Stimulated activated CD4-positive, alpha-beta T cell treated with anti-CD3 and anti-CD28 coated beads, Interleukin-1b, Interleukin-23, amount 100 ng/mL, for 1 hour (primary cell): ENCODE measurements at places on chromosomes 4 and X.

GRCh38 chr4:184574861-184575260 lies 74.4 kb downstream of the CASP3 start:
- no peak for DNase-seq

DNA sequence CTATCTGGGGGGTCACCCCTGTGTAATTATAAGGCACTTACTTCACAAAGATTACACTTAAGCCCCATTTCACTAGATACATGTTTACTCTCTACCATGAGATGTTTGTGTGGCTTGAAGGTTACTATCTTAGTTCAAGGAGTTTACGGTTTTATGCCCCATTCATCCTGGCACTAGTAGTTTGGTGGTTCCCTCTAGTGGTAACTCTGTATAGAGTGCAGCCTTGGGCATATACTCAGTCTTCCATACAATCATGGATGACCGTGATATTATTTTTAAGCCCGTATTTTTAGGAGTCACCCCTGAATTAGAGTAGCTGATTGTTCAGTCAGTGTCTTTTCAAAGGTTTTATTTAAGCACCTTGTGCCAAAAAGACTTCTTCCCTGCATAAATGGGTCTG lies 109.9 kb upstream of the FAM47C start:
- no peak for DNase-seq

DNA sequence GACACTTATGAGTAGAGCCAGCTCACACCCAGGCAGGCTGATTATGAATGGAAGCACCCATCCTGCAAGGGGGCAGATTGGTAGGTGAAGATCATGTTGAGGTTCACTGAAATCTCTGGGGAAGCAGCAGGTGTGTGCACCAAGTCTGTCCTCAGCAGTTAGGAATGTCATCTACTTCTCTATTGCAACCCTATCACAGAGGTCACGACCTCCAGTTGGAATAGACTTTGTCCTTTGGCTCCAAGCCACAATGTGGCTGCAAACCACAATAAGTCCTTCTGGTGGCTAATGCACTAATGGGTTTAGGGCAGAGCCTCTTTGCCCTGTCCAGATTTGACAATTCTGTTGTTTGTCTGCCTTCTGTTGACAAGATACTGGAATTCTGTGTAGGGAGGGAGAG lies 1056.7 kb downstream of the PCDH19 start:
- no peak for DNase-seq

GRCh38 chrX:40174854-40175510 lies 77.2 kb upstream of the BCOR start:
- DNase-seq = no peak

- no peak for DNase-seq
These were observed 61.8 kb downstream of the RHOH start for GRCh38 chr4:40258627-40259026.

DNA sequence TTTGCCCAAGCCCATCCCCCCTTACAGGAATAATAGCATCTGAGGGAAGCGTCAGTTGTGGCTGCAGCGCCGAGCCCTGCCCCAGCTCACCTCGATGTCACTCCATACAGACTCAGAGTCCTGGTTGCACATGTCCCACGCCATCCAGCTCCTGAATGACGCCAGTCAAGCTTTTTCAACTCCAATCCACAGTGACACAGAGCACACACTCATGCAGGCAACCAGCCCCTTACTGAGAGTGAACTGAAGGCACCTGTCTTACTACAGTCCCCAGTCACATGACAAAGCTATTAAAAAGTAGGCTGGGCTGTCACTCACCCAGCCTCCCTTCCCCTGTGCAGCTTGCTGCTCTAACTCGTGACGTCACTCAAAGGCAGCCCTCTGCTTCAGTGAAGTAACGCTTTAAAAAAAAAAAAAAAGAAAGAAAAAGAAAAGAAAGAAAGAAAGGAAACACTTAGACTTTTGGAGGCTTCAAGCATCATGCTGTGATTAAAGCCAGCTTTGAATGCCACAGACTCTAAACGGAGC lies at the start of gene PPARGC1A:
PPARGC1A (minus strand) TSS at position 234 of the 528 bp plus-strand sequence; CDS start at position 144, 90 bp downstream.
- no peak for DNase-seq

- no peak for DNase-seq
These were observed 32.1 kb downstream of the NBDY start for GRCh38 chrX:56761167-56761566.

DNA sequence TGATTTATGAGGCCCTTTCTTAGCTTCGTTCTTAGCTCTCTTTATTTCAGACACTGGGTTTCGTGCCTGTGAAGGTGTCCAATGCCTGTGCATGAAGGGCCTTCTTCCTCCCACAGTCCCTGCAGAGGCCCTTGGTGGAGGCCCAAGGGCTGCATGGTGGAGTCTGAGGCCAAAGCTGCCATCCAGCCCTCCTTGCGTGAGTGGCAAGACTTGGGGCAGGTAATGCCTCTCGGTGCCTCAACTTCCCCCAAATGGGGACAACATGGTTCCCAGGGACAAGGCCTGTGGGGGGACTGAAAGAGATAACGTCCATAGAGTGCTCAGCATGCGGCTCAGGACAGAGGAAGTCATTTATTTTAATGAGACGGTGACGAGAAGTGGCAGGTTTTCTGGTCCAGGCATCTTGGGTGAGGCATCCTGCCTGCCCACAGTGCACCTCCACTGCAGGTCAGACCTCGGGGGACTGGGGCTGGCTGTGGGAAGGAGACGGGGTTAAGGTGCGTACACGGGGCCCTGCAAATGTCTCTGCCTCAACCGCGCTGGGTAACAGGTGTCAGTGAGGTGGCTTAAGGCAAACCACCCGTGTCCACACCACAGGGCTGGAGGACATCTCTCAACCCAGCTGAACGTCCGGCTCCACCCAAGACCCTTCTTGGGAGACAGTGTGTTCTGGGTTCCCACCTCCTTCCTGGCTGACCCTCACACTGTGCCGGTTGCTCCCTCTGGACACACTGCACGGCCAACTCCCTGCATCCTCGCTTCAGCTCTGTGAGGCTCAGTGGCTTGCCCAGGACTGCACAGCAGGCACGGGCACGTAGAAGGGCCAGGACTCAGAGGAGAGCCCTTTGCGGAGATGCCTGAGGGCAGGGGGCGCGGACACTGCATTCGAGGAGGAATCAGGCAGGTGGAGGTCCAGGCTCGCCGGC lies 50.5 kb downstream of the PSAPL1 start:
- no peak for DNase-seq

DNA sequence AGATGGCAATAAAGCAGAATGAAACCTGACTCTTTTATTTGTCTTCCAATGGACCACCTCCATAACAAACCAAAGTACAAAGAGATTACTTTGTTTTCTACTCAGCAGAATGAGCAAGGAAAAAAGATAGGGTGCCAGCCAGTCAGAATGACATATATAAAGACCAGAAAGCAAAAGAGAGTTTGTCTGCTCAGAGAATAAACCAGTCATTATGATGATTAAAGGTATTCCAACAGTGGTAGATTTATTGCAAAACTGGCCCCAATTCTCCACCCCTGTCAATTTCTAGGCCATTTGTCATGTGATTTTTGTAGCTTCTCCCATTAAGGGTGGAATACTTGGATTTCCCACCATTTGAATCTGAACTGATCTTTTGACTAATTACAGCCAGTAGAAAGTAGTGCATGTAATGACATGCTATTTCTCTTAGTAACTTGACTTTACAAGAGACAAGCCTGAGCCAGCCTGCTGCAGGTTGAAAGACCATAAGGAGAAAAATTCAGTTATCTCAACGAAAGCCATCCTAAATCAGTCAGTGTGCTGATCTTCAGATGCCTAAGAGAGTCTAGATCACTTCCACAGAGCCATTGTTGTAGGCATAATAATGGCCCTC lies 203.1 kb downstream of the EPHA5 start:
- DNase-seq = no peak

DNA sequence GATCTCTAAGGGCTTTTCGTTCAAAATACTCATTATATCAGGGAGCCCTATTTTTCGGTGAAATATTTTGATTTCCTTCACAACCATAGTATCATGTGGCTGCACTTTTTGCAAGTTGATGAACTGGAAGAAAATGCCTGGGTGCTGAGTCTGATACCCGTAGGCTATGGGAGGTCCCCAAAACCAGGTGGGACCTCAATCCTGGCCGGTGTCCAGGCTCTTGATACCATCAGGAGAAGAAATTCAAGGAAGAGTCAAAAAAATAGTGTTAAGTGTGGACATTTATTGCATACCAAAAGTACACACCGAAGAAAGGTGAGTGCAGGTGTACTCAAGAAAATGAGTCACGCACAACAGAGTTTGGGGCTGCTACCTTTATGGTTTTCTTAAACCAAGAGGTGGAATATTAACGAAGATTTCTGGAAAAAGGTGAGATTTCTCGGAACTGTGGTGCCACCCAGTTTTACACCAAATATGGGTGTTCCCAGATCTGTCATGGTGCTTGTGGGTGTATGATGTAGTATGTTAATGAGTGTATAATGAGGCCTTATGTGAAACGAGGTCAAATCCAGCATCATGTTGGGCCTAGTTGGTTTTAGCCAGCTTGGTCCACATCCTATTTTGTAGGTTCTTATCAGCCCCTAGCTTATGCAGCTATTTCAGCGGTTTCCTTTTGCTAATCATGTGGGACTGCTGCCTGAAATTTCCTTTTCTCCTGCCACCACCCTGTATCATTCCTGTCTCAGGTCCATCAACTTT lies 29.9 kb downstream of the VCX2 start:
- no peak for DNase-seq

- DNase-seq = no peak
These were observed 876.3 kb downstream of the C4orf33 start for GRCh38 chr4:129972257-129972656.

- DNase-seq = no peak
These were observed 1.4 kb upstream of the DOK7 start for GRCh38 chr4:3461515-3462291.

- DNase-seq = no peak
These were observed 1.4 kb downstream of the SLC16A2 start for GRCh38 chrX:74422576-74423288.

DNA sequence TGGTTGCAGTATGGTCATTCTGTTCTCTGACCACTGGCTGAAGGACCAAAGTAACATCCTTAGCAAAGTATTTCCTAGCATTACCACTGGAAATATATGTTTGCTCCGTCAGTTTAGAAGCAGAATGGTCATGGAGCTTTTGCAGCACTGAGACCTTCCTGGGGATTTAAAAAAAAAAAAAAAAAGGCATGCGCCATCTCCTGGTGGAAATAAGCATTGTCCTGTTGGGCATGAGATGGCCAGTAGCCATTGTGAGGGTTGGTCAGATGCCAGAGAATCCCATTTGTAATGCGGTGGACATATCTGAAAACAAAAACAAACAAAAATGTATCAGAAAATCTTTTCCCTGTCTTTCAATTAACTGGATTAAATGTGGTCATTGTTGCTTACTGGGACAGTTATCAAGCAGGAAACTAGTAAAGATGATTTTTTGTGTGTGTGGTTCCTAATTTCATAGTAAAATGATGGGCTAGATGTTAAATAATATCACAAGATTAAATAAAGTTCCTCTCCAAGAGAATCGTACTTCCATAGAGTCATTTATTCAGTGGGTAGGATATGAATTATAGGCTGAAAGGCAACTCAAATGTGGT lies 139.6 kb downstream of the SOWAHB start:
- no peak for DNase-seq

GRCh38 chr4:155114790-155115189 lies 93.6 kb upstream of the NPY2R start:
- no peak for DNase-seq

DNA sequence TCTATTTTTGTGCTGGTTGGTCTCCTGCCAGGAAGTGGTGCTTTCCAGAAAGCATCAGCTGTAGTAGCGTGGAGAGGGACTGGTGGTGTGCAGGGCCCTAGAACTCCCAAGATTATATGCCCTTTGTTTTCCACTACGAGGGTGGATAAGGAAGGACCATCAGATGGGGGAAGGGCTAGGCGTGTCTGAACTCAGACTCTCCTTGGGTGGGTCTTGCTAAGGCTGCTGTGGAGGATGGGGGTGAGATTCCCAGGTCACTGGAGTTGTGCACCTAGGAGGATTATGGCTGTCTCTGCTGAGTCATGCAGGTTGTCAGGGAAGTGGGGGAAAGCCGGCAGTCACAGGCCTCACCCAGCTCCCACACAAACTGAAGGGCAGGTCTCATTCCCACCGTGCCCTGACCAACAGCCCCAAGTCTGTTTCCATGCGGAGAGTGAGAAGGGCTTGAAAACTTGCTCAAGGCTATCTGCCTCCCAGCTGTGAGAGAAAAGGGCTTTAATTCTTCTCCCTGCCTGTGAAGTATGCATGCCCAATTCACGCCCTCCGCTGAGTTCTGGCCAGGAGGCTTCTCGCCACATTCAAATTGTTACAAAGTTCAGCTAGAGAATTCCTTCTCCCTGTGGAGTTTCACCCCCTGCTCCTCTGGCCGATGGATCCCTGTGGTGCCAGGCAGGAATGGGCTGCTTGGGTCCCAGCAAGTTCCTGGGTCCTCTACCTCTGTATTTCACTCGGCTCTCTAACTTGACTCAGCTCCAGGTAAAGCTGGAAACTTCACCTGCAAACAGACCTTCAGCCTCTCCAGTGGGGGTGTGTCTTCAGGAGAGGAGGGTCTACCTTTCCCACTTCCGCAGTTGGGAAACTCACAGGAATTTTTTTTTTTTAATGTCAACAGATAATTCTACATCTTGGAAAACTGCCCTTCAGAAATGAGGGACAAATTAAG lies 7.7 kb upstream of the CSTF2 start:
- DNase-seq = no peak

- no peak for DNase-seq
These were observed 79.4 kb upstream of the TNIP3 start for GRCh38 chr4:121243485-121243884.

DNA sequence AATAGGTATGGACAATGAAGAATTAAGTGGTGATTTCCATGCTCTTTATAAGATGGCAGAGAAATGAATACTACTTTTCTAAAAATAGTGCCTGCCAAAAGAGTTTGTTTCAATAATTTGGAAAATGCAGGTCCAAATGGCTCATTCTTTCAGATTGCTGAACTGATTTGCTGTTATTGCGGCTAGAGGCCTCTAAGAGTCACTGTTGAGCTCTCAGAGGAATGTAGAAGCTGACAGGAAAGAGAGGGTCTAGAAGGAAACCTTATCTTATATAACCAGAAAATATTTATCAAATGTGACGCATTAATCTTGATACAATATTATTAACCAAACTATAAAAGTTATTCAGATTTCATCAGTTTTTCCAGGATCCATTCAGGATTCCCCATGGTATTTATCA lies 65.7 kb upstream of the PAGE1 start:
- no peak for DNase-seq

DNA sequence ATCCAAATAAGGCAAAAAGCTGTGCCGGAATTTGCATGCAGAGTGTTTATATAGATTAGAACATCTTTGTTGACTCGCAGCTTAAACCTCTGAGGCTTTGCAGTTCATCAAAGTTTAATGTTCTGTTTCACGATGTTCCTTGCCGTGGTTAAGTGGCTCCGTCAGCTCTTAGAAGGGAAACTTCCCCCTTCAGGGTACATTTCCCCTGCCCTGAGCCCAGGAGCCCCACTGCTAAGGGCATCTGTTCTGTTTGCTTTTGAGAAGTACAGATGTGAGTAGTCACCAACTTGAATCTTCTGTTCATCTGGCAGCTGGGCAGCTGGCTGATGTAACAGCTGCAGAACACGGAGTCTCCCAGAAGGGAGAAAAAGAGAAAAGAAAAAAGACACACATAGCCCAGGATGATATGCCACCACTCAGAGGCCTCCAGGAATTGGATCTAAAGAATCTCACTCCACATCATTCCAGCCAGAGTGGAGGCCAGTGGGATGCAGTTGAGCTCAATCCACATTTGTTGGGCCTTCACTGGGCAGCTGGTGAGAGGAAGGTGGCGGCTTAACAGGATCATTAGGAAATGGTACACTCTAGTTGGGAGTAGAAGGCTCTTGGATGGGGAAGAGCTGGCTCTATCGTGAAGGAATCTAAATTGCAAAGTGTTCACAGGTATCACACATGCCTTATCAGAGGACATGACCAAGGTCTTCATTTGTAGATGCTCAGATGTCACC lies 178.7 kb upstream of the RBPJ start:
- DNase-seq = no peak

GRCh38 chr4:123599920-123600810 lies 203.6 kb downstream of the SPRY1 start:
- no peak for DNase-seq
